CD4-positive, alpha-beta T cell treated with Interleukin-6 at 100 ng/mL for 8 hours (primary cell): ENCODE measurements at places on chromosomes 11 and 22.

DNA sequence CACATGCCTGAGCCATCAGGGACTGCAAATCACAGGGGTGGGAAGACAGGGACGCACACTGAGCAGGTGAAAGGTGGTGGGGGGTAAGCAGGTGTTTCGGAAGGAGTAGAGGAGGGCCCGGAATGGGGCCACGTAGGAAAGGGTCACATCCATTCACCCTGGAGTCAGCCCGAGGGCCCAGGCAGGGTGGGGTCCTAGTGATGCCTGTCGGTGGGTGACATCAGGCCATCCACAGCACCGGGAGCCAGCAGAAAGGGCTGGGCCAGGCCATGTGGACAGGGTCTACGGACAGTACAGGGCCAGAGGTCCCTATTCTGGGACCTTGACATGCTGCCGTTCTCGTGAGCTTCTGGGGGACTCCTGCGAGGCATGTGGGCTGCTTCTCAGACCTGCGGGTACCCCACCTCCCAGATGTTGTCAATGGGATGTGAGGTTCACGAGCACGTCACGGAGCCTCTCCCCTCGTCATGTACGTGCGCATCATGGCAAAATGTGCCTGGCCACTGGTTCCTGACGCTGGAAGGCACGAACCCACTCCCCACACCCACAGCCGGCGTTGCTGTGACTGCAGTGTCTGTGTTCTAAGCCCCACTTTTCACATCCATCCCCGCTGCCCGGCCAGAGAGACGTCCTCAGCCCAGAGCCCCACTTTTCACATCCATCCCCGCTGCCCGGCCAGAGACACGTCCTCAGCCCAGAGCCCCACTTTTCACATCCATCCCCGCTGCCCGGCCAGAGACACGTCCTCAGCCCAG lies 84.1 kb downstream of the FBLN1 start:
- DNase-seq: no peak

- DNase-seq: no peak
Measured at GRCh38 chr11:45890886-45891550, 5.6 kb downstream of the MAPK8IP1 start.

DNA sequence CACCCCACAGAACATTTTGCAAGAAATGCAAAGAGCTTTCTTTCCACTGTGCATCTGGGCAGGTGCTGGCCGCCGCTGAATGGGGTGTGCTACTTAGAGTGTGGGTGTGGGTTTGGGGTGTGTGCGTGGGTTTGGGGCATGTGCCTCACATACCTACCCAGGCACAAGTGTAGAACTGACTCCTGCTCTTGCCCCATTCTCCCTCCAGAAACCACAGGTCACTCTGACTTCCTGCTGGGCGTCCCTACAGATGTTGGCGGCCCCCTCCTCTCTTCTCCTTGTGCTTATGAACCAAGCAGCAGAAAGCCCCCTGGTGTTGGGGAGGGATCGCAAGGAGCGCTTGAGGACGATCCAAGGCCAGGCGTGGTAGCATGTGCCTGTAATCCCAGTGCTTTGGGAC lies 63.9 kb downstream of the GRIK4 start:
- DNase-seq: no peak

- no peak for DNase-seq
Measured at GRCh38 chr11:22477312-22477711, 139.1 kb downstream of the SLC17A6 start.
